ENCODE measurements at places on chromosomes 4 and X.

- DNase-seq: no peak
These were observed 675.6 kb upstream of the FTHL17 start for GRCh38 chrX:31747411-31747810.

DNA sequence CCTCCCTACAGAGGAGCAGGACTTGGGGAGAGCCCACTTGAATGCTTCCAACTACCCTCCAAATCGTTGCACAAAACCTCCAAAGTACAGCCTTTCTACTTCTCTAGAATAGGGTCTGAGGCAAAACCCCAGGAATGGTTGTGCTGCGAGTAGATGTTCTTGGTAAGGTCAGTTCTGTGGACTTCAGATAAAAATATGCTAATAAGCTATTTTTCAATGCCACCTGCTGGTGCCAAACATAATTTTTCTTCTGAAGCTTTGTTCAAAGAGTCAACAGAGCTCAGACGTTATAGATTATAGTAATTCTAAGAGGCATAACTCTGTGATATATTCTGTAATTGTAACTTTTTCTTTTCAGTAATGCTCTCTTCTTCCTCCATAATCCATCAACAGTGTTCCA, 425.7 kb downstream of the GPAT3 start:
- DNase-seq: no peak

DNA sequence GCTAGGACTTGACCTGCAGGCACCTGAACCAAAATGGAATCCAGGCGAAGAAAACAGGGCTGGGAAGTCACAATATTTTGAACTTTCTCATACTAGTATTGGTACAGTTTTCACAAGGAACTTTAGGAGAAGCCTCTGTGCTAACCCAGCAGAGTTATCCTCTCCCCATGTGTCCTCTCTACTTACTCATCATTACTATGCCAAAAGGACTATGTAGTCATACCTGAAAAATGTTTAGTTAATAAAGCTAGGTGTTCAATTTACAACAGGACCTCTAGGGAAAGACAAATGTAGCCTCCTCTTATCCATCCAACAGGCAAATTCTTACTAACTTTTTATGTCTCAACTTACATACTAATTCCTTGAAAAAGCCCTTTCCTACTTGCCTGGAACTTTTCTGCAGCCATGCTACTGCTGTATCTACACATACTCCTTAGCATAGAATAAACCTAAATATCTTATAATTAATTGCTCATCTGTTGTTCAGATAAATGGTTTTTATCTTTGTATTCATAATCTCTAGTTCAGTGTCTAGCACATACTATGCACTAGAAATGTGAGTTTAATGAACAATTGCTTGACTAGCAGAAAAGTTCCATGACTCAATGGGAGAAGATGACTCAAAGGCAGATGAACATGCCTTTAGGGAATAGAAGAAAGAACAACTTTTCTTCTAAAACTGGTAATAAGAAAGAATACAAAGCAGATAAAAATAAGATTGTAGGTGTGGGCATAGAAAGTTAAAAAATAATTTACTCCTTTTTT, 215.5 kb upstream of the VEGFC start:
- no peak for DNase-seq

DNA sequence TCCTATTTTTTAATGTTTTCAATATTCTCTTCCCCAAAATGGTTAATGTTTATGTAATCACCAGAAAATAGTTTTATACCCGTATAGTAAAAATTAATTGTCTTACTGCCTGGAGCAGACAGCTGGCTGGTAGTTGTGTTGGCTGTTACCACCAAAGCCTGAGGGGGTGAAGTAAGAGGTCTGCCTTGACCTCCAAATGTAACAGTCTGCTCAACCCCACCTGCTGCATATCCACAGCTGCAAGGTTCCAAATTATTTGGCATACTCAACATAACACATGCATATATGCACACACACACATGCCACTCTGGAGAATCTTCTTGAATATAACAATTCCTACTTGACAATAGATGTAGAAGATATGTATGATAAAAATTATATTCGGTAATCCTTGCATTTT, 624.3 kb downstream of the ADGRL3 start:
- no peak for DNase-seq

GRCh38 chrX:113522814-113523213, 682.2 kb upstream of the AMOT start:
- DNase-seq: no peak

DNA sequence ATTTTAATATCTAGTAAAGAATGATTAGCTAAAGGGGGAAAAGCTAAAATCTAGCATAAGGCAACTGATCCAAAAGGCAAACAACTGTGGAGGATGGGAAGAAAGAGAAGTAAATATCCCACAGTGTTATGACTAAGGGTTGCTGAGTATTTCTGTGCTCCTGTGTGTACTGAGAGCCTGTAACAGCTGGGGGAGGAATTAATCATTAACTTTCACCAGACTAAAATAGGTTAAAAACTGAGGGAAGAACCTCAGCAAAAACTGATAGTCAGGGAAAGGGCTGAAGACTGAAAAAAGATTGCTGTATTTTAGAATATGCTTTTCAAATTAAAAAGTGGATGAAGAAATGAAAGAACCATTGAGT, 365.9 kb downstream of the CXXC4 start:
- DNase-seq: no peak

DNA sequence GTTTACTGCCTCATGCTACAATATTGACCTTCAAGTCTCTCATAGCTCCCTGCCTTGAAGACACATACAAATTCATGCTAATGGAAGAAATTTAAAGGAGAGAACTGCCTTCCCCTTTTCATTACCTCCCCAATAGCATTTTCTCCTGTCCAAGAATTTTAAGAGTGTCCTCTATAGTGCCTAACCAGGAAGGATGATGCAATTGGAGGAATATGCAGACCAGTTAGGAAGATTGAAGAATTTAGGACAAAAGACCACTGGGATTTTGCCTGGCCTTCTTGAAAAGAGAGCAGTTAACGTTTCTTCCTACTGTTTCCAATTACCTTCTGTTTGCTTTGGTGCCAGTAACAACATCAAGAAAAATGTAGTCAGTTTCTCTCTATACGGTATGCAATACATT, 443.9 kb downstream of the INPP4B start:
- DNase-seq: no peak

DNA sequence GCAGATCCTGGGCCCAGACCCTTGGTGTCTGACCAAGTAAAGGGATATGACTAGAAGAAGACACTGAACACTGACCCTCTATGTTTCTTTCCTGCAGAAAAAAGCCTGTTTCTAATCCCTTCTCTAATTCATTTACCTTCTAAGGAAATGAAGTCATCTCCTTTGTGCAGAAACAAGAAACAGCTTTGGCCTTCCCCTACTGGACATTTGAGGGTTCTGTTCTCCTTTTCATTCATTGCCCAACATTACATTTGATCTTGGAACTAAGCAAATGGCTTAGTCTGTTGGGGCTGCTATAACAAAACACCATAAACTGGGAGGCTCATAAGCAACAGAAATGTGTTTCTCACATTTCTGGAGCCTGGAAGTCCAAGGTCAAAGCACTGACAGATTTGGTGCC, 20.0 kb downstream of the HCCS start:
- no peak for DNase-seq

DNA sequence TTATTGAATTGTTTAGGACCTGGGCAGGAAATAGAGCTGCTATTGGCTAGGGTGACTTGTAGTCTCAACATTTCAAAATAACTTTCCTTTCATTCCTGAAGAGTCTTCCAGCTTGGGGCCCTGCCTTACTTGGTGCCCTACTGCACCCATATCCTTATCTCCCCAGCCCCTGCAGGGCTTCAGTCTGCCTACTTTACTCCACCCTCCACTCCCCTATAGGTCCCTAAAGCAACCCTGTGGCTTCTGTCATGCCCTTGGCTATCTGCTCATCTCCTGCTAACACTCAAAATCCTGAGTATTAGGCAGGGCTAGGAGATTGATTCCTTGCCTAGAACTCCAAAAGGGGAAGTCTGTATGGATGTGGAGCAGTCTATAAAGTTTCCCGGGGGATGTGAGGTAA, 57.6 kb upstream of the PRKG2 start:
- DNase-seq: no peak

DNA sequence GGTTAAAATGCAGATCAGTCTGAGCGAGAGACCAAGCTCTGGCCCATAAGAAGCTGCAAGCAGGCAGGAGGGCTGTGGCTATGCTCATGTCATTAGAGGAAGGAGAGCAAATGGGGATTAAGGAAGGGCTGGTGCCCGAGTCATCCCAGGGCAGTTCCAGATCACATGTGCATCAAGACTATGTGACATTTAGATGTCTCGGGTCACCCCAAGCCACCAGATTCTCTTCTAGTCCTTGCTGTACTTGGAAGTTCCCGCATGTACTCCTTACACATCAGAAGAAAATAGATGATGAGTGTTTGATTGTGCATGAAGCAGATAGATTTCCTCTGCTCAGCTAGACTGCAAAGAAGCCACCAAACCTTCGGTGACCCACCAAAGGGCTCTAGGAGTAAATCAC, 42.1 kb upstream of the KLHL34 start:
- DNase-seq: no peak

DNA sequence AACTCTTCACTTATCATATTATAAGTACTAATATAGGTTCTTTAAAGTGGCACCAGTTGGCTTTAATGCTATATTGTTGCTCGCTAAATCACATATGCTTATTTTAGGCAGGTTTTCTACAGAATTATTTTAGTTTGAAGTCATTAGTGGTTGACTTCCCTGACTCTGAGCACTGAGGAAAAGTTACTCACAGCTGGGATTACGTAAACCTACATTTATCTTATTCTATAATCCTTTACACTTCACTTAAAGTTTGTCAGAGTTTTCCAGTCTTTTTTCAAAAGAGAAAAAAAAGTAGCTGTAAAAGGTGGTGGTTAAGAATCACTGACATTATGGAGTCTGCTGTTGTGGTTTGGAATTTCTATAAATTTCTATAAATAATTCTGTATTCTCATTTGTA, 5.8 kb downstream of the UGT2B4 start:
- no peak for DNase-seq

DNA sequence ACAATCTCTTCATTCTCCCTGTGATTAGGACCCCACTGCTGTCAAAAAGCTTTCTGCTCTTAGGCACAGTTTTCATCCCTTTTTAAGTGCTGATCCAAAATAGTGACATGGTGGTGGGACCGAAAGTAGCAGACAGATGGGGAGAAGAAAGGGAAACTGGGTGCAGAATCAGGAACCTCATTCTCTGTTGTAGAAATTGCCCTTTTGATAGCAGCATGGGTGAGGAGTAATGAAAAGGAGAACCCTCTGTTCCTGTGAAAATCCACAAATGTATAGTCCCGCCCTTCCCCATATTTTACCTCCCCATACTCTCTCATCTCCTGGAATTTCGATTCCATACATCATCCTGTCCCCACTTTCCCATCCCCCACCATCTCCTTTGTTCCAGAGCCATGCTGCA, 126.5 kb downstream of the STIM2 start:
- DNase-seq: no peak

GRCh38 chr4:40718586-40718985, 31.2 kb upstream of the NSUN7 start:
- no peak for DNase-seq

DNA sequence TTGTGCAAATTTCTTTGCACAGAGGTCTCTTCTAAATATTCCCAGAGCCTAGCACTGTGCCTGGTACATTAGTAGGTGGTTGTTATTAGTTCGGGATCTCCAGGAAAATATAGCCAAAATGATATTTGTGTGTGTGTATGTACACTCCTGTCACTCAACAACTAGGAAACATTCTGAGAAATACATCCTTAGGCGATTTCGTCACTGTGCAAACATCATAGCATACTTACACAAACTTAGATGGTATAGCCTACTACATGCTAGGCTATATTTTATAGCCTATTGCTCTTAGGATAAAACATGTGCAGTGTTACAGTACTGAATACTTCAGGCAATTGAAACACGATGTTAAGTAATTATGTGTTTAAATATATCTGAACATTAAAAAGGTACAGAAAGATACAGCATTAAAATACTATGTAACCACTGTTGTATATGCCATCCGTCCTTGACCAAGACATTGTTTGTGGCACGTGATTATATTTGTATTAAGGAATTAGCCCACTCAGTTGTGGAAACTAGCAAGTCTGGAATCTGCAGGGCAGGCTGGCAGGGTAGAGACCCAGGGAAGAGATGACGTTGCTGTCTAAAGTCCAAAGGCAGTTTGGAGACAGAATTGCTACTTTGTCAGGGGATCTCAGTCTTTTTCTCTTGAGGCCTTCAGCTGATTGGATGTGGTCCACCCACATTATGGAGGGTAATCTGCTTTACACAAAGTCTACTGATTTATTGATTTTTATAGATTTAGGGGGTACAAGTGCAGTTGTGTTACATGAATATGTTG, 106.9 kb downstream of the COL4A6 start:
- no peak for DNase-seq

- no peak for DNase-seq
These were observed 51.1 kb downstream of the TMEM156 start for GRCh38 chr4:38980903-38981676.

DNA sequence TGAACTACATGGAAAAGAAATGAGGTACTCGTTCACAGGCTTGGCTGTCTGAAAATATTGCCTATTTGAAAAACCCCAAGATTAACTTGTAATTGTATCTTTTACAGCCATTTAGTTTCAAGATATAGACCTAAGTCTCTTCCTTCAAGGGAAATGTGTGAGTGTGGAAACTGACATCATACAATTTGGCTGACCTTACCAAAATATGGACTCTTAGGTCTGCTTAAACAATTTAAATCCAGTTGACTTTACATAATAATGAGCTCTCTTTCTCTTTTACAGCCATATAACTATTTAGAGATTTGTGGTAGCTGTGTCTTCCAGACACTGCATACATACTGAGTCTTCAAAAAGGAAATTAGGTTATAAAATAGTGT, 186.9 kb downstream of the NR3C2 start:
- DNase-seq: no peak

DNA sequence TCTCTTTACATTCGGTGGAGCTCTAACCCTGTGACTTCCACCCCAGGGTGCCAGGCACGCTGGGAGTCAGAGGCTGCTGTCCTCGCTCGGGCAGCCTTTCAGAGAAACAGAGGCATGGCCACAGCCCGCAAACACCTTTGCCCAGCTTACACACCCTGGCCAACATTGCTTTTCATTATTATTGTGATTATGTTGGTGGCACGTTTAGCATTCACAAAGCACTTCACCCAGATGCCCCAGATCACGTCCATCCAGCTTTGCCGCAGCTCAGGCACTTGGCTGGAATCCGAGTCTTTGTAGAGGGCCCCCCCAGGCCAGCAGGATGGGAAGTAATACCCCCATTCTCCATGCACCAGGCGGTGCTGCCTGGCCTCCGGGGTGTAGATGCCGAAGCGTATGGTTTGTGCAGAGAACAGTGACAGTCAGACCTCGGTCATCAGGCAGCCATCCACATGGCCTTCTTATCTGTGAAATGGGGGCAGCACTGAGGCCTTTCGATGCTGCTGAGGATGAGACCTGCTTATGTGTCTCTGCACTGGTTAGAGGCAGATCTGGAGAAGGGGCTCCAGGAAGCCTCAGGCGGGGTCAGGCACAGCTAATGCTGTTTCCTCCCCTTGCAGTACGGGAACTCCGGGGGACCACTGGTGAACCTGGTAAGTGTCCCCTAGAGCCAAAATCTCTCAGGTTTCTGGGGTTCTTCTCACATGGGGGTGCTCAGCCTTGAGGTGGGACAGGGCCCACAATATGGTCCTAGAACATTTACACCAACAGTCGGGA, 22.3 kb downstream of the HTRA3 start:
- no peak for DNase-seq

GRCh38 chr4:120629546-120630108, 292.9 kb downstream of the PRDM5 start:
- no peak for DNase-seq

Data from stimulated activated CD8-positive, alpha-beta memory T cell treated with anti-CD3 and anti-CD28 coated beads, Interleukin-7, amount 100 ng/mL, for 1 hour (primary cell).